Caki2 (cell line): ENCODE measurements at places on chromosomes 7 and 10. TPM values are rescaled to one million over a fixed set of nuclear protein-coding genes. Genes with fewer than 3 reads are reported as not detected.

The MYL10 gene
- not detected in 2 replicates for total RNA-seq

The RBAK gene
- total RNA-seq = 1.0 and 2.4 TPM in 2 replicates

DNA sequence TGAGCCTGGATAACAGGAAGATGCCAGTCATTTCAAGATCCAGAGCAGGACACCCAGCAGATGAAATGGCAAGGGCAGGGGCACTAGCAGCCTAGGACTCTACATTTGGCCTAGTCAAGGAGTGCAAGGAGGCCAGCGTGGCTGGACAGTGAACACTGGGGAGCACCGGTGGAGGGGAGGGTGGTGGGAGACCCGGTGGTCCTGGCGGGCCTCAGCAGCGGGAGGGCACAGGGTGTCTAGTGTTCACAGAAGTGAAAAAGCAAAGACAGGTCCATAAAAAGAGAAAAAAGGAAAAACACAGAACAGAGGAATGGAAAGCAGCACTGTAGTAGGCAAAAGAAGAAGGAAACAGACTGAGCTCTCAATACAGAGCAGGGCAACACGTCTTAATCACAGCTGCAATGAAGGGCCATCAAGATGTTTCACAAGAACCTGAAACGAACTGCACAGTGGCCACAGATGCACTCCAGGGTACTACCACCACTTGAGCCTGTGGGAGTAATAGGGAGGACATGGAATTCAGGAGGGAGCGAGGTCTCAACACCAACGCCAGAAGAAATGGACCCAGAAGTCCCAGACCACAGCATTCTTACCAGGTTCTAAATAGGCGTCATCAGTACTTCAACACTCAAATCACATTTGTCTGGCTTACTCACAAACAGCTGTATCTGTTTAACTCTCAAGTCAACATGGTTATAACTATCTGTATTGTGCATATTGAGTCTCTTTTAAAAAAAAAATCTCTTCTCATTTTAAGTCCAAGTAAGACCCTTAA is 573.7 kb downstream of the PARD3 start:
- no peak for DNase-seq

DNA sequence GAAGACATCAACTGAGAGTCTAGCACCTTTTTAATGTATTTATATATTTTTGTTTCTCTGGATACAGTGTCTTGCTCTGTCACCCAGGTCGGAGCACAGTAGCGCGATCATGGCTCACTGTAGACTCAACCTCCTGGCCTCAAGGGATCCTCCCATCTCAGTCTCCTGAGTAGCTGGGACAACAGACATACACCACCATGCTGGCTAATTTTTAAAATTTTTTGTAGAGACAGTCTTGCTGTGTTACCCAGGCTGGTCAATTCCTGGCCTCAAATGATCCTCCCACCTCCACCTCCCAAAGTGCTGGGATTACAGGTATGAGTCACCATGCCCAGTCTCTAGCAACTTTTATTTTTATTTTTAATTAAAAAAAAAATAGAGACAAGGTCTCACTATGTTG is 51.4 kb upstream of the ANLN start:
- DNase-seq = no peak
